Stimulated activated CD4-positive, alpha-beta T cell treated with anti-CD3 and anti-CD28 coated beads, Interleukin-2, amount 100 ng/mL, for 4 hours (primary cell): ENCODE measurements at places on chromosomes 7 and 10.

DNA sequence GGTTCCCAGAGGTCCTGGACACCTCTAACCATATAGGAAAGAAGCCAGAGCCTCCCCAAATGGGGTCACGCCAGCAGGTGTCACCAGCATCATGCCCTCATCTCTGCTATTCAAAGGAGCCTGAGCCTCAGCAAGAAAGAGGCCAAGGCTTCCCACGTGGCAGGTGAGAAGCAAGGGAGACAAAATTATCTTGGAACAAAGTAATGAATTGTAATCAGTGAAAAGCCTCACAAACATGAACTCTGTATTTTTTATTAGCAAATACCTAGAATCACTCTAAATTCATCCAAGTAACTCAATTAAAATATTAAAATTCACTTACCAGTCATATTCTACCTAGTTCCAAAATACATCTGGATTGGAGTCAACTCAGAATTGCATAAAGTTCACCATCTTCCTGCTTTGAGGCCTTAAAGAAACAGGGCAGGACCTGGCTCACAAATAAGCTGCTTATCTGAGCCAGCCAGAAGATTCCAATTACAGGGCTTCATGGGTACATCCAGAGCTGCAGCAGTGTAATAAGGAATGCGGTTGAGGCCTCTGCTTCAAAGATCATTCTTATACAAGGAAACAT is 68.7 kb downstream of the SGMS1 start:
- no peak for DNase-seq

- DNase-seq = no peak
Measured at GRCh38 chr7:126411821-126412383, 840.8 kb downstream of the GRM8 start.

DNA sequence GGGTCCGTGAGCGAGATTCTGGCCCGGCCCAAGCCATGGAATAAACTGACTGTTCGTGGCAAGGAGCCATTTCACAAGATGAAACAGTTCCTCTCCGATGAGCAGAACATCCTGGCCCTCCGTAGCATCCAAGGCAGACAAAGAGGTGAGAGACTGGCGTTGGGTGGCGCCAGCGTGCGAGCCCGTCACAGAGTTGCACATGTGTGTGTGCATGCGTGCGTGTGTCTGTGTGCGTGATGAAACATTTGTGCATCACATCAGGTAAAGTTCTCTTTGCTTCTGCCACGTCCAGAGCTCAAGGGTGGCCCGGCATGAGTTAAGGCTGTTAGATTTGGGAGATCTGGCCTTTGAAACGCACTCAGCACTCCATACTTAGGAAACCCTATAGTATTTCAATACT is 89.5 kb upstream of the SH2B2 start:
- DNase-seq = no peak

- no peak for DNase-seq
Measured at GRCh38 chr10:124716369-124716768, 27.8 kb downstream of the FAM53B start.

DNA sequence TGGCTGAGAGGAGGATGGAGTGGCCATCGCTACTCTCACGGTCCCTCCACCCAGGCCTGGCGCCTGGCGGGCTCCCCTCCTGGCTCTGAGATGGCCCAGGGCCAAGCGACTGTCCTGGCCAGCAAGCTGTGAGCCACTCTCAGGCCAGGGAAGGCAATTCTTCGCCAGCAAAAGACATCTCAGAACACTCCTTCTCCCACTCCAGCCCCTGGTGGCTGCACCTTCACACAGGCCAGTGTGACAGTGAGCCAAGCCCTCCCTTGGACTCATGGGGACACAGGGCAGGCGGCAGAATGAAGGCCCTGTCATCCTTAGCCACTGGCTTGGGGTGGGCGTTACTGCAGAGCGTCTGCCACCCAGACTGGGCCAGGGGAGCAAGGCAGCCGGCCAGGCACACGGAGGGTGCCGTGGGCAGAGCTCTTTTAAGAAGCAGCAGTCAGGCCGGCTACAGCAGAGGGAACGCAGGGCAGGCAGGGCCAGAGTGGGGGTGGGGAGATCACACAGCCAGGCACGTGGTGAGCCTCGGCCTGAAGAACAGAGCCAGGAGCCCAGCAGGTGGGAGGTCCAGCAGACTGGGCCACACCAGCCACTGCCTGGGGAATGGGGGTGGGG is 14.4 kb downstream of the STK32C start:
- no peak for DNase-seq

- no peak for DNase-seq
Measured at GRCh38 chr10:18501629-18502028, 149.8 kb downstream of the NSUN6 start.

DNA sequence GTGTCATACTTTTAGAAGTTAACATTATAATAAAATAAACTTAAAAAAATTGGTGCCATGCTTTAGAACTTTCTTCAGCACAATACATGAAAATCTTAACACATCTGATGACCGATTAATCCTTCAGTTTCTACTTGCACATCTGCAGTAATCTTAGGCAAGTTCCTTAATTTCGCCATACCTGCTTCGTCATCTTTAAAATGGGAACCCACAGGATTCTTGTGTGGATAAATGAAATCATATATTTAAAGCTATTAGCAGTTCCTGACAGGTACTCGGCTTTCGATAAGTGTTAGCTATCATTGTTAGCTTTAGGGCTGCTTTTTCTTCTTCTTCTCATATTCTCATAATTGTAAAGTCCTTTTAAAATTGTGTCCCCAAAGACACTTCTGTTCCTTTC is 907 bp upstream of the VPS50 start:
- no peak for DNase-seq

- DNase-seq = no peak
Measured at GRCh38 chr10:5659702-5660528, 6.5 kb downstream of the ASB13 start.

- no peak for DNase-seq
Measured at GRCh38 chr10:69854511-69855345, 53.0 kb downstream of the COL13A1 start.
